ENCODE measurements at places on chromosomes 16 and 17.

DNA sequence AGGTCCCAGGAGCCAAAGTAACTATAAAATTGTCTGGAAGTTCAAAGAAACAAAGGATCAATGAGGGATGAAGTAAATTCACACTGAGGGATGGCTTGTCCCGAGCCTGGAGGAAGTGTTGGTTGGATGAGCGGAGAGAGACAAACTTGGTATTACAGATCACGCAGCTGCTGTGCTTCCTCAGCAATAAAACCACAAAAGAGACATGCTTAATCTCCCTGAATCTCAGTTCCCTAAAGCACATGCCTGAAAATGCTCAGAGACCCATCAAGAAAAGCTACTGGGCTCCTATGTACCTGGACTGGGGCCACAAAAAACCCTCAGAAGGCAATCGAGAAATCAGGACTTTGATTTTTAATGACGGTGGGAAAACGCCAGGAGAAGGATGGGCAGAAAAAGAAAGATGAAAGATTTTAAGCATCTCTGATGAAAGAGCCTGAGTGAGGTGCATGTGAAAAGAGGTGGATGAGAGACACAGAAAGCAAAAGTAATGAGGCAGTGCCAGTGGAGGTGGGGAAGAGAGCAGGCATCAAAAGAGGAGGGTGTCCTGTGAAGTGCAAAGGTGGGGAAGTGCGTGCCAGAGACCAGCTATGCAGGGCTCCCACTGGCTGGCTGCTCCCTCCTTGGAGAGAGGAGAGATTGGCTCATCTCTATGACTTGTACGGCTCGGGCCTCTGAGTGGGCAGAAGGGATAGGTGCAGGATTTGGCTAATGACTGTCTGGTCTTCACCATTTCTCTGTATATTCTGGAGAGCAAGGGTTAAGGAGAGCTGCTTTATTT, 143.7 kb downstream of the ABCC12 start:
- DNase-seq: no peak

DNA sequence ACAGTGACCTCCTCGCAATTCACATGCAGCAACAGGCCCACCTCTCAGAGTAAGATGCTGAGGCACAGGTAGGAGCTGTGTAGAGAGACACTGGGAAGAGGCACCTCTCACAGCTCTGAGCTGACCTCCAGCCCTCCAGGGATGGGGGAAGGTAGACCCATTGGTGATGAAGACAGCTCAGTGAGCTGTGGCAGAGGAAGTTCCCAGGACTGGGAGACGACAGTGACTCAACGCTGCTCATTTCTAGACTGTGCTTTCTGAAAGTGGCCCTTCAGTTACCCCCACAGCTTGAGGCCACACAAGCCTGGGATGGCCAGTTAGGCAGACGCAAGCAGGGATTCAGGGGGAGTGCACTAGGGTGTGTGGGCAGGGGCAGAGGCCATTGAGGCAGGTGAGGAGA, 2073.2 kb downstream of the TP53TG3F start:
- DNase-seq: no peak

GRCh38 chr16:10383626-10384025, 2.2 kb upstream of the ATF7IP2 start:
- DNase-seq: no peak

GRCh38 chr17:60641126-60641525, 36.5 kb upstream of the BCAS3 start:
- DNase-seq: no peak

DNA sequence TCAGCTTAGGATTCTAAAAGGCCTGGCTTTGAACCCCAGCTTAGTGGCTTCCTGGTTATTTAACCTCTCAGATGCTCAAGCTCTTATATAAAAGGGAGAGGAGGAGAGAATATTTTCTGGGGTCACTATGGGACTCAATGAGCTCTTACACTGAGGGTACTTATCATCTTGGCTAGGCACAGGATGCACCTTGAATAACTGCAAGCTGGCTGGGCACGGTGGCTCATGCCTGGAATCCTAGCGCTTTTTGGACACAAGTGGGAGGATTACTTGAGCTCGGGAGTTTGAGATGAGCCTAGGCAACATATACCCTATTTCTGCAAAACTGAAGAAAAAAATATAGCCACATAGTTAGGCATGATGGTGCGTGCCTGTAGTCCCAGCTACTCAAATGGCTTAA, 665.3 kb upstream of the RBFOX1 start:
- DNase-seq: no peak

- no peak for DNase-seq
These were observed 295.3 kb upstream of the MAF start for GRCh38 chr16:79895917-79896203.

Data from GOT3 (cell line).